ENCODE measurements at places on chromosomes 2 and 18. TPM values are rescaled to one million over a fixed set of nuclear protein-coding genes. Genes with fewer than 3 reads are reported as not detected.

DNA sequence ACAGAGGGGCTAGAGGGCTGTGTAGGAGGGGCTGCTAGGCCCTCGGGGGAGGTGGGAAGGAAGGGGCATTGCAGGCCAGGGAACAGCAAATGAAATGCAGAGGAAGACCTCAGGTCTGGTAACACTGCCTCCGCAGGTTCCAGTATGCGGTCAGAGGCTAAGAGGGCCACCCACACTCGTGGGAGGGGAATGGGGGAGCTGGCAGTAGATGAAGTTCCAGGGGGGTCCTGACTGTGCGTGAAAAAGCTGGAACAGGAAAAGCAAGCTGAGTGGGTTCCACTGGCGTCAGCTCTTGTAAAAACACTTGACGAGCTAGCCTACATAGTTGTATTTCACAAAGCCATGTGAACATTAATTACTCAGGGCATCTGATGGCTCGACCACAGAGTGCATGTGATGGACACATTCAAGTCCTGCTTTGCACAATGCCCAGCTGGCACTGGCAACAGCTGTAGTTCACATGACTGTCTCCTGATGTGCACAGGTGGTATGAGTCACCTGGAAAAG, 29.0 kb upstream of the PTPN4 start:
- no peaks in the 10 kb centered on the region for H3K4me1 ChIP-seq
- peaks cover 5% of the 10 kb centered on the region for H3K27me3 ChIP-seq
- H3K36me3 ChIP-seq: no peaks in the 10 kb centered on the region
- H3K27ac ChIP-seq: no peak overlapping the region
- no peak for DNase-seq
- no peak overlapping the region for H3K4me3 ChIP-seq

DNA sequence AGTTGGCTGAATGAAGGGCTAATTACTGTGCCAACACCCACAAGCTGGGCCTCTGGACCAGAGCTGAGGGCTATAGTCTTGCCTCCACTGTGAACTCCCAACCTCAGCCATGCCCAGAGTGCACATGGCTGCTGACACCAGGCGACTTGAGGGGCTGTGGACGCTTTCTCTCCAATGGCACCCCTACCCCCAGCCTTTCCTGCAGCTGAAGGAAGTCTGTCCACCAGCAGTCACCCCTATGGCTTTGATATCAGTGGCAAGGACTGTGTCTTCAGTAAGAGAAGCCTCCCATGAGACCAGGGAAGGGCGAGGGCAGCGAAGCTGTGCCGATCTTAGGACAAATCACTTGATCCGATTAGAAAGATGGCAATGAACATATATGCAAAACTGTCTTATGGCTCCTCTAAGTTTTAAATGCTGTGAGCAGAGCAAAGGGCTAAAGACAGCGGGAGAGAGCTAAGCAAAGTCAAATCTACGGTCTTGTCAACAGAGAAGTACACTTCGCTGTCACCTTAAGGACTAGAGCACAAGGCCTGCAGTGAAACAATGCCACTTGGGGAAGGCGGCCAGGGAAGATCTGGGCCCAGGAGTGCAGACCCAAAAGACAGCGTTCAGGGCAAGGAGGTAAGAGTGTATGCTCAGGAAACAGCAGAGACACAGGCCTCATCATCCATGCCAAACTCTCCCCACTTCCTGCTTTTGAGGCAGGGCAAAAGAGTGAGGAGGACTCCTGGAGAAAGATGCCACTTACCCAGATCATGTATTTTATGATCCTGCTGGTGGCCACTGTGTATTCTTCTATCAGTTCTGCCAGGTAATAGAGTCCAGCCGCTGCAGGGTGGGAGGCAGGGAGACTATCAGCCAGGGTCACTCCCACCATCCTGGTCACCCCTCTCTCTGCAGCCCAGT, 1.5 kb downstream of the TEX261 start:
- H3K27ac ChIP-seq: peak overlapping the region; percentile 18
- H3K27me3 ChIP-seq: peaks cover 2% of the 10 kb centered on the region

DNA sequence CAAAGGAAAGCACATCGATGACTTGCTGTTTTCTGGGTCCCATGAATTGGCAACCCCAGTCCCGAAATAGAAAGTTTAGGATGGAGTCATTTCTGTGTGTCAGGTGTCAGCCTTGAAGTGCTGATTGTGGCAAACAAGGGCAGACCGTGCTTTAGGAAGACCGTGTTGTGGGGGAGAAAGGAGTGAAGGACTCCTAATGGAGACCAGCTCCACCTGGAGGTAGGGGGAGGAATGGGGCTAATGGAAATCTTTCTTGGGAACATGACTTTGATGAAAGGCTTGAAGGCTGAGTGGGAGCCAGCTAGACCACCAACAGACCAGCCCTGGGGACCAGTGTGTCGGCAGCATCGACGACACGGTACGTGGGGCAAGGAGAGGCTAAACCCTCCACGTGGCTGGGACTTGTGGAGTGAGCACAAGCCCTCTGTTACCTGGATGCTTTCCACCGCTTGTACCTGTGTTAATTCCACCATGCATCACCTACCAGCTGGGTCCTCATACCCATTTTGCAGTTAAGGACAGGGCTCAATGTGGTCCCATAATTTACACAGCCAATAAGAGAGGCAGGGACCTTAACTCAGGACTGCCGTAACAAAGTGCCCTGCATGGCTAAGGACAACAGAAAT, 104.2 kb downstream of the SH3BP4 start:
- H3K4me1 ChIP-seq: peaks cover 13% of the 10 kb centered on the region
- H3K36me3 ChIP-seq: peaks cover 26% of the 10 kb centered on the region
- no peak overlapping the region for H3K4me3 ChIP-seq
- no peaks in the 10 kb centered on the region for H3K27me3 ChIP-seq
- H3K27ac ChIP-seq: no peak overlapping the region

Gene UGT1A9
- not detected for total RNA-seq
